ENCODE measurements at places on chromosomes 1 and 21.

GRCh38 chr1:212529211-212529741, 79.3 kb upstream of the ATF3 start:
- DNase-seq, result no peak

- DNase-seq, result no peak
Observed at GRCh38 chr21:21845901-21846300, 847.7 kb downstream of the NCAM2 start.

DNA sequence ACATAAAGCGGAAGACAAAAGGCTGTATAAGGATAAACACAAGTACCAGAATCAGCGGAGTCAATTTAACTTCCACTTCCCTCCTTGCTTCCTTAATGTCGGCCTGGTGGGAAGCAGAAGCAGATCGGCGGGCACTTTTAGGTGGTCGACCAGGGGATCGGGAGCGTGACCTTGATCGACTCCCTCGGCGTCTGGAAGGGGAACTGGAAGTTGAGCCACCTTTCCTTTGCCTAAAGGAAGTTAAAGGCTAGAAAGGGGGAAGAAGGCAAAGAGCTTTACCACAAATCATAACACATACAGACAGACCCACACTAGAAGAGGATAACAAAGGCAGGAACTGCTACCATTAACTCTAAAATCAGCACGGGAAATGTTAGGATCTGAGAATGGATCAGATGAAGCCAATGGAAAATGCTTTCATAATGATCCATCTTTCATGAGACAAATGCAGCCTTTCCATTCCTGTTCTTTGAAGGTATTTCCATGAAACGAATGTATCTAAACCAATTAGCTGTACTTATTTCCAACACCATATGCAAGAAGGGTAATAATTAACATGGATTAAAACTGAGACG, 5.7 kb downstream of the LBR start:
- no peak for DNase-seq

DNA sequence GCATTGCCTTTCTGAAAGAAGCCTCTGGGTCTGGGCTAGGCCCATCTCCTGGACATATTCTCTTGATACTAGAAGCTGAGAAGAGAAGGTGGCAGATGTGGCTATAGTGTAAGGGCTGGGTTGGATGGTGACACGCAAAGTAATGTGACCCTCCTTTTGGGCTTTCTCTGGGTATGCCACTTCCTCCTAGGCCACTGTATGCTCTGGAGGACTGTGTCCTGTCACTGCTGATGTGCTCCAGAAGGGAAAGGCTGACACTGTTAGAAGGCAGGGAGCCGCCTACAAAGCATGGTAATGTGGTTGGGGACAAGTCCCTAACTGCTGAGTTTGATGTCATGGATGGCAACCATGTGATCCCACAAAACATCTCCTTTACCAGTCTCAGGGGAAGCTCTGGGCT, 112.1 kb downstream of the BCAR3 start:
- DNase-seq, result no peak

DNA sequence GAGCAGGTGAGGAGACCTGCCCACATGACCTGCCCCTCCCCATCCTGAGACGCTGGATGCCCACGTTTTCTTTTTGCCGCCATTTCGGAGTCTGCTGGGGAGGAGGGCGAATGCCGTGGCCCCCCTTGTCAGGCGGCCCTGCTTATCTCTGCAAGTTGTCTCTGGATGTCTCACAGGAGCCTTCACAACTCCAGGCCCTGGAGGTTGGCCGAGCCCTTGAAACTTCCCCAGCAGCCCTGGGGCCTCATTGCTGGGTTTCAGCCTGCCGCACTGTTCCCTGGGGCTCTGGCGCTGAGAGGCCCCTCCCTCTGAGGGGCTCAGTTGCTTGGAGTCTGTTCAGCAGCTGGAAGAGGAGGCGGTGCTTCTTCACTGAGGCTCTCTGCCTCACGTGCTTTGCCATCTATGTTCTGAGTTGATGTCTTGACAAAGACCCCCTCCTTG, 29.8 kb upstream of the ZBTB21 start:
- DNase-seq, result no peak

DNA sequence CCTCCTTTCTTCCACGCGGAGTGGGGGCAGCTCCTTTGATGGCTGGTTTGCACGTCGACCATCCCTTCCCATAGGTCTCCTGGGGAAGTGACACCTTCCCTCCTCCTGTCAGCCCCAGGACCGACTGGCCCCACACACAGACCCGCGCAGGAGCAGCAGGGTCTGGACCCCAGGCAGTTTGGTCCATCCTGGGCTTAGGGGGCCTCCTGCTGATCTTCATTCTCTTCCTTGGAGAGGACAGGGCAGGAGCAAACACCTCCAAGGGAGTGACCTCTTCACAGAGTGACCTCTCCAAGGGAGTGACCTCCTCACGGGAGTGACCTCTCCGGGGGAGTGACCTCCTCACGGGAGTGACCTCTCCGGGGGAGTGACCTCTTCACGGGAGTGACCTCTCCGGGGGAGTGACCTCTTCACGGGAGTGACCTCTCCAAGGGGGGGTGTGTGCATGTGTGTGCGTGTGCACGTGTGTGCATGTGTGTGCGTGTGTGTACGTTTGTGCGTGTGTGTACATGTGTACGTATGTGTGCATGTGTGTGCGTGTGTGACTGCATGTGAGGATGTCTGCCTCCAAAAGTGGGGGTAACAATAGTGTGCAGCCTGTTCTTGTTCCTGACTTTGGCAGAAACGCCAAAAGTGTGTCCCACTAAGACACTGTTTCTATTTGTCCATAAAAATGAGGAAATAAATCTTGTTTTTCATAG, 29.8 kb downstream of the COL6A1 start:
- no peak for DNase-seq

GRCh38 chr1:167221126-167221737, 546 bp downstream of the POU2F1 start:
- DNase-seq, result no peak

- DNase-seq, result peak; percentile 74
Observed at GRCh38 chr21:42833439-42833815, 45.9 kb downstream of the WDR4 start.

DNA sequence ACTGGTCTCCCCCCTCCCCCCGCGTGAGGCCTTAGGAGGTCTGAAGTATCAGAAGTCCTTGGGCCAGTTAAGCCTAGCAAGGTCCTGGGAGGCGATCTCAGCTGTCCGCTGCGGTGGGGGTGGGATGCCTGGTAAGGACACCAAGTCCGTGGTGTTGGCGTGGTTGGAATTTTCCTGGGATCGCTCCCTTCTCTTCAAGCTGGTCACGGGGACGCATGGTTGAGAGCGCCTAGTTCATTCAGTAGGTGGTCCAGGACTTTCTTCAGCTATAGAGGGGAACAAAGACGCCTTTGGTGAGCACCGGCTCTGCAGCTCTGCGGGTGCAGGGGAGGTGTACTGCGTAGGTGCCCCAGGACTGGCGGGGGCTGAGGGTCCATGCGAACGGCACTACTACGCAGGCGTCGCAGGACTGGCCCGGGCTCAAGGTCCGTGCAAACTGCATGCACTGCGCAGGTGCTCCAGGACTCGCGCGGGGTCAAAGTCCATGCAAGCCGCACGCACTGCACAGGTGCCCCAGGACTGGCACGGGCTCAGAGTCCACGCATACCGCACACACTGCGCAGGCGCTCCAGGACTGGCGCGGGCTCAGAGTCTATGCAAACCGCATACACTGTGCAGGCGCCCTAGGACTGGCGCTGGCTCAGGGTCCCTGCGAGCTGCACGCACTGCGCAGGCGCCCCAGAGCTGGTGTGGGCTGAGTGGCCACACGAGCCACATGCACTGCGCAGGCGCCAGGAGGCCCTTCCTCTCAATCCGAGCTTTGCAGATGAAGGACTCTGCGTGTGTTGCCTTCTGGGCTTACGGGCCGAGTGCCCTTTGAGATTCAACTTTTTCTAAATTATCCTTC, 36.6 kb upstream of the HMGN1 start:
- DNase-seq, result peak; percentile 62

GRCh38 chr1:190739926-190740325, 262.3 kb upstream of the BRINP3 start:
- DNase-seq, result no peak

- no peak for DNase-seq
Observed at GRCh38 chr1:32509939-32510338, 29.3 kb upstream of the ZBTB8A start.

GRCh38 chr1:151516031-151516511, 4.9 kb downstream of the CGN start:
- no peak for DNase-seq

GRCh38 chr1:207331354-207332313, 10.2 kb downstream of the CD55 start:
- DNase-seq, result no peak

- DNase-seq, result no peak
Observed at GRCh38 chr1:163399976-163400601, 78.3 kb downstream of the NUF2 start.

- no peak for DNase-seq
Observed at GRCh38 chr1:193807208-193807607, 620.8 kb upstream of the B3GALT2 start.

DNA sequence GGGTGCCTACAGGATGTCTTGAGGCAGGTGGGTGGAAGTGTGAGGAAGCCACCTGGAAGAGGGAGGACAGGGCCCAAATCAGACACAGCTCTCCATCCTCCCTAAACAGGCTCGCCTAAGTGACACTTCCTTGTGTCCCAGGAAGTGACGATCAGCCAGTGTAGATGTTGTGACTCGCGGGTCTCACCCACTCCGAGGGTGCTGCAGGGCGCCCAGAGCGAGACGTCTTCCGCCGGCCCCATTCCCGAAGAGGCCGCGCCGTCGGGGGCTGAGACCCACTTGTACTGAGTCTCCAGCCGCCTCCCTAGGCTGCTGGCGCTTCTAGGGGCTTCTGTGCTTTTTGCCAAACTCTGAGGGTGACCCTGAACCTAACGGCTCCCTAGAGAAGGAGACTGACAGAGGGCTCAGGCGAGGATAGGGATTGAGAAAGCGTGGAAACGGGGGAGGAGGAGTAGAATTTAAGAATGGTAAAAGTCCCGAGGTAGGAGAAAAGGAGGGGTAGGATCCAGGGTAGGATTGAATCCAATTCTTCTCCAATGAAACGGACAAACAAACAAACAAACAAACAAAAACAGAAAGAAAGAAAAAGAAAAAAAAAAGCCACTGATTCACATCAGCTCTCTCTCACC, 543 bp upstream of the MARK1 start:
- peak; percentile 5 for DNase-seq

DNA sequence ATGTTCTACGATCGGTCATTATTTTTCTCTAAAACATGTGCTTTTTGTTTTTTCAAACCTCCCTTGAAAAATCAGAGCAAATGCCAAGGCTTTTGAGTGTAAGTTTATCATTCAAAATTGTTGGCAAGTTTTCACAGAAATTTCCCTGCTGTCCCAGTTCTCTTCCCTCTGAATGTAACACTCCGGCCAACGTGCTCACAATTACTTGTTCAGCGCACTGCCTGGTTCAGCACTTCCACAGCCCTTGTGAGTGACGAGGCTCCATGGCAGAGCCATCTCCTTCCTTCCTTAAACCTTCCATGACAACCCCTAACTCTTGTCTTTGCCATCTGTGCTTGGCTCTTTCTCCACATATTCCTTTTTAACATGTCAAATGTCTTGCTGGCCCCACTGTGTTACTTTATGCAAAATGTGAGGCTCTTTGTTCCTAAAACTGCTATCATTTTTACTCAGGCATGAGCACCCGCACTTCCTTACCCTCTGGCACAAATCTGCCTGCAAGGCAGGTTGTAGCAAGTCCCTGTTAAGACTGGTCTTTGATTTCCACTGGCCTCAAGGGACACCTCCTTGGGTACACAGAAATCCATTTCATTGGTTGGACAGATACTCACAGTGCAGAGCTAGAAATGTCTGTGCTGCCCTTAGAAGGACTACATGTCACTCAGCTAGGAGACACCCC, 142.8 kb downstream of the HUNK start:
- no peak for DNase-seq

DNA sequence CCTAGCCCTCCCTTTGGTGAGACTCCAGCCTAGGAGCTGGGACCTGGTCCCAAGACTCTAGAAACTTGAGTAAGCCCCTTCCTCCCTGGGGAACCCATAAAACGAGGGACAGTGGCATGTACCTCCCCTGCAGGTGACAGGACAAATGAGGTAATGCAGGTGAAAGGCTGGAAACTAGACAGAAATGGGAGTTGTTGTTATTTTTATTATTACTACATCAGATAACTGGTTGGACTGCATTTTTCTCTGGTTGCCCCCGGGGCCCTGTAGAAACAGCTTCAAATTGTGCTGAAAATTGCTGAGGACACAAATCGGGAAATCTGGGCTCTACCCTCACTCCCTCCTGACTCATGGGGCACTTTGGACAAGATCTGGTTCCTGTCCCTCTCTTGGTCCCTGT, 132.3 kb upstream of the WNT4 start:
- DNase-seq, result no peak

DNA sequence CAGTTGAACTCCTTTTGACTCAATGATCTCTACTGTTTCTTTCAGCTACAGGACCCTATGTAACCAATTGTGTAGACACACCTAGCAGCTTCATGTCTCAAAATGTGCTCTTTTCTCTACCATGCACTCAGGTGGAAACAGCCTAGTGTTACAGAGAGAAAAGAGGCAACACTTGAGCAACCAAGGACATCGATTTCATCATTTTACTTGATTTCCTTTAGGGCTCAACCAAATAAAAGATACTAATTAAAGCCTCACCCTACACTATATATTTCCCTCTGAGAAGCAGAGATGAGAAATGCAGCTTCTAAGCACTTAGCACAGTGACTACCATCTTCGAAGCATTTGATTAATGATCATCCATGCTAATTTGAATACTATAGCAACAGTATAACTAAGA, 55.1 kb downstream of the PTGER3 start:
- DNase-seq, result no peak

DNA sequence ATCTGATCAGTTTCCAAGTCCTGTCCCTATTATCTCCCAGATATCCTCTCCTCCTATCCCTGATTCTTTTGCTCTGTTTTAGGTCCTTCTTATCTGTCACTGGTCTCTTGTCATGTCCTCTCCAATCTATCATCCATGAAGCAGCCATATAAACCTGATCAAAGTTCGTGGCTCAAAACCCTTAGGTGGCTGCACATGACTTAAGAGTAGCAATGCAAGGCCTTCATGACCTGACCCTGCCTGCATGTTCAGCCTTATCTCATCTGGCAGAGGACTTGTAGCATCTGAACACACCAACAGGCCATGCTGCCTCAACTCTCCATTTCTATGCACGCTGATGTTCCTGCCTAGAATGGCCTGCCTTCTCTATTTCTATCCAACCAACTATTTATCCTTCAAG, 65.2 kb downstream of the NOS1AP start:
- DNase-seq, result no peak

- DNase-seq, result no peak
Observed at GRCh38 chr1:196317535-196318522, 290.4 kb downstream of the KCNT2 start.

DNA sequence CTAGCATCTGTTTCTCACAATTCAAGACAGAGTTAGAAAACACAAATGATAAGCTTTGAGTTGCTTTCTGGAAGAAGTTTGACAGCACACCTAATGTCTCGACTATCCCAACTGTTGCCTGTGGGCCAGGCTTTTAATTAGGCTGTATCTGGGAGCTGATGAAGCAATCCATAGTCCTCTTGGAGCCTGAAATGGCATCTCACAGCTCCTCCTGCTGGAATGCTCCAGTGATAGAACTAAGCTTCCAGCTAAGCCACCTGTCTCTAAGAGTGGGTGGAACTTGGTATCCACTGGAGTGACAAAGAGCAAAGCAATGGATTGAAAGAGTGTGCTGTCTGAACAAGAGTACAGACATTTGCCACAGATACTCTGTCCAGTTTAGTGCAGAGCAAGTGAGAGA, 605.3 kb upstream of the NR5A2 start:
- no peak for DNase-seq

GRCh38 chr1:116804736-116805135, 50.5 kb downstream of the CD2 start:
- DNase-seq, result peak; percentile 80

- DNase-seq, result no peak
Observed at GRCh38 chr1:62245201-62245600, 50.6 kb downstream of the L1TD1 start.

GRCh38 chr21:46503922-46504550, 45.3 kb downstream of the DIP2A start:
- peak; percentile 30 for DNase-seq

Data from activated CD4-positive, alpha-beta T cell treated with anti-CD3 and anti-CD28 coated beads, Interleukin-2, Interleukin-6, amounts not matched to agents 100 ng/mL and 50 ng/mL, durations not matched to agents 16 hours and 8 hours (primary cell).